ENCODE measurements at places on chromosomes 3 and 15.

DNA sequence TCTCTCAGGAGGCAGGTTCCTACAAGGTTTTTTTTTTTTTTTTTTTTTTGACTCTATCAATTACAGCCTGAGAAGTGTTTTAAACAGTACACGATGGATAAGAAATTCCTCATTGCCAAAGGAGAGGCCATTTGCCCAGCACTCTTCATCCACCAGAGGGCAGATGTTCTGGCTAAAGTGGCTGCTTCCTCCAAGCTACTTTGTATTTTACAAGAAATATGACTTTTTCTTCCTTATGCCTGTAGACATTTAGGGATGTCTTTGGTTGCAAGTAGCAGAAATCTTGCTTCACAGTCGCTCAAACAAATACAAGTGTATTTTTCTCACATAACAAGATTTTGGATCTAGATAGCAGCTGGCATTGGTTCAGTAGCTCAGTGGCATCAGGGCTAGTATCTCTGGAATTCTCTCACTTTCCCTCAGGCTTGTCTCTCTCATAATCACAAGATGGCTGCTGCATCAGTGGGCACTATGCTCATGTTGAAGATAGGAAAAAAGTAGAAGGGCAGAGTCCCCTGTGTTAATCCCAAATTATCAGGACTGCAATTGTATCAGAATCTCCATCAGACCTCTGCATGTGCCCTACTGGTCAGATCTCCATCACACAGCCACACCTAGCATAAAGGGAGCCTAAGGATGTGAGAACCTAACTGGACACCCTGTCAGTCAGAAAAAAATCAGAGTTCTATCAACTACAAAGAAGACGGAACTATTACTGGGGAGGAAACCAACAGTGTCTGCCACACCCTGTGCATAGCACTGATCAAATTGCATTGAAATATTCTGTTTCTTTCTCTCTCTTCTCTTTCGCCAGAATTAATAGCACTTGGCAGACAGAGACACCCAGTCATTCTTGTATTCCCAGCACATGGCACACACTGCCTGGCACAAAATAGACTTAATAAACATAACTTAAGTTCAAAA is 138.9 kb upstream of the COL8A1 start:
- DNase-seq = no peak

DNA sequence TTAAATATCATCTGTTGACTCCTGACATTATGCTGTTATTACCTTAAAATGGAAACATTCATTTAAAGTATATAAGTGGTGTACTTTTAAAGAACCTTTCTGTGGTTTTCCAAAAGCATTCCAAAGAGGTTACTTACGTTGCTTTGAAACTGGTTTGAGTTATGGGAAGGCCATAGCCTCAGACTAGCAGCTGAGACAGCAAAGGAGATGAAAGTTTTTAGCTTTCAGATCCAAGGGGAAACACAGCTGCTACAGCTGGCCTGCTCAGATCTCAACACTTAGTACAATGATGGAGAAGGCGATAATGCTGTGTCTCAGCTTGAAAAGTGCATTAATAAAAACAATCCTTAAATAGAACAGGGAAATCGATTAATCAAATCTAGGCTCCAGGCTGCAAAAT is 921.1 kb downstream of the ROBO1 start:
- DNase-seq = no peak

- no peak for DNase-seq
Observed at GRCh38 chr3:190644035-190644434, 130.2 kb downstream of the IL1RAP start.

DNA sequence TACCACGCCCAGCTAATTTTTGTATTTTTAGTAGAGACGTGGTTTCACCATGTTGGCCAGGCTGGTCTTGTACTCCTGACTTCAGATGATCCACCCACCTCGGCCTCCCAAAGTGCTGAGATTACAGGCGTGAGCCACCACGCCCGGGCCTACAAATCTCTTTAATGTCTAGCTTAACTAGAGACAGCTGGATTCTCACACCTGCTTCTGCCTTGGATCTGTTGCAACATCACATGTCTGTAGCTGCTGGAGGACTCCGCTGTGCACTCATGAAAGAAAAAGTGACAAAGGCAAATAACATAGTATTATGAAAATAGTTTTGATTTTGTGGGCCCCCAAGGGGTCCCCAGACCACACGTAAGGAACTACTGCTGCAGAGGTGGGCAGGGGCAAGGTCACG is 85.9 kb downstream of the NCEH1 start:
- no peak for DNase-seq

DNA sequence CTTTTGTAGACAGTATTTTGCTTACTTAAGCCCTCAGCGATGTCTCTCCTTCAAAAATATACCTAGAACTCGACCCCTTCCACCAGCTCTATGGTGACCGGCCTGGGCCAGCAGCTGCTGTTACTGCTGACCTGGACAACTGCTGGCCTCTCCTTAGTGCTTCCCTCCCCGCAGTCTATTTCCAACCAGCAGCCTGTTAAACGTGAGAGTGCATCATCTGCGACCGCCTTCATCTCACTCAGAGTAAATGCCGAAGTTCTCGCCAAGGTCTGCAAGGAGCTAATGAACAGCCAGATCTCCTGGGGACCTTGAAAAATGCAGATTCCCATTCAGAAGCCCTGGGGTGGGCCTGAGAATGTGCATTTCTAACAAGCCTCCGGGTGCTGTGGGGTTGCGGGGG is 86.7 kb downstream of the RPLP1 start:
- DNase-seq = no peak

DNA sequence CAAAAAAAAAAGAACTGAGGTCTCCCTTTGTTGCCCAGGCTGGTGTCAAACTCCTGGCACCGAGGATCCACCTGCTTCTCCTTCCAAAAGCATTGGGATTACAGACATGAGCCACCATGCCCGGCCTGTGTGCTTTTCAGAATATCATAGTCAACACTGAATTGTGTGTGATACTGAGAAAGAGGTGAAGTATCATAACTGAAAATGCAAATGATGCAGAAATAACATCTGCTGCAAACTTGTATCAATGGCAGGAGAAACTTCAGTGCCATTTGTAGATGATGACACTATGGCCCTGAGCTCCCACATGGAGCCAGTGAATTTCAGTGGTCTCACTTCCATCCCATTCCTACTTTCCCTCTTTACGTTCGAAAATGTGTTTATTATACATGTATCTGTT is 21.9 kb downstream of the IL12A start:
- no peak for DNase-seq

- no peak for DNase-seq
Observed at GRCh38 chr3:11379824-11380701, 107.9 kb downstream of the ATG7 start.

GRCh38 chr3:126025862-126026261 is 56.9 kb downstream of the ROPN1B start:
- no peak for DNase-seq

GRCh38 chr15:48297668-48298067 is 33.6 kb upstream of the DUT start:
- no peak for DNase-seq

DNA sequence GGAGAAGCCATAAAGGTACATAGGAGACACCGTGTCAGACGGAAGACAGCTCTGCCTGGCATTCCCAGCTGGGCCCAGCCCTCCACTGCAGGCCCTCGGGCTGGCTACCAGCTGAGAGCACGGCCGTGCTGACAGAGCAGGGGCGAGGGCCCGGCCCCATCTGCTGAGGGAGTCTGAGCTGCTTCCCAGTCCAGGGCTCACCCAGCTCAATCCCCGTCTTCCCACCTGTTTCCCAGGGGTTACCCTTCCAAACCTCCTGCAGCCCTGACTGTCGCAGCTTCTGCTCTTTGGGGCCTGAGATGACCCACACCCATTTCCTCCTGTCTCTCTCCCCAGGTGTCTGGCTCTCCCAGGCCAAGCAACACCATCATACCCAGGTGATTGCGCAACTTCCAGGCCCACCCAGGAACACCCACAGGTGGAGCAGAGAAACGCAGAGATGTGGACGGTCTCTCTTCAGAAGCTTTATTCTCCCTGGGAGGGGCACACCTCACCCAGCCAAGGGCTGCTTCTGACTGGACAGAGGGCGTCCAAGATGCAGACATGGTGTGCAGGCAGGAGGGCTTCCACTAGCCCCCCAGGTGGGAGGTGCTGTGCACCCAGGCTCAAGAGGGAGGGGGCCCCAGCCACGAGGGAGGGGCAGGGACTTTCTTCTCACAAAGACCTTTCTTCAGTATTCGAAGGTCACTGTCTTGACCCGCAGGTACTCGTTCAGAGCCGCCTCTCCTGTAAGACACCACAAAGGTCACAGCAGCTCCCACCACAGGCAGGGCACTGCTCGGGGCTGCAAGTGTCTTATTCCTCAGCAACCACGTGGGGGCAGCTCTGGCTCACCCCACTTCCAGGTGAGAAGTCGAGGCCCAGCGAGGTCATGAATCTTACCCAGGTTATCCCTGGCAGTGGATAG is 19.4 kb upstream of the SLC41A3 start:
- no peak for DNase-seq

DNA sequence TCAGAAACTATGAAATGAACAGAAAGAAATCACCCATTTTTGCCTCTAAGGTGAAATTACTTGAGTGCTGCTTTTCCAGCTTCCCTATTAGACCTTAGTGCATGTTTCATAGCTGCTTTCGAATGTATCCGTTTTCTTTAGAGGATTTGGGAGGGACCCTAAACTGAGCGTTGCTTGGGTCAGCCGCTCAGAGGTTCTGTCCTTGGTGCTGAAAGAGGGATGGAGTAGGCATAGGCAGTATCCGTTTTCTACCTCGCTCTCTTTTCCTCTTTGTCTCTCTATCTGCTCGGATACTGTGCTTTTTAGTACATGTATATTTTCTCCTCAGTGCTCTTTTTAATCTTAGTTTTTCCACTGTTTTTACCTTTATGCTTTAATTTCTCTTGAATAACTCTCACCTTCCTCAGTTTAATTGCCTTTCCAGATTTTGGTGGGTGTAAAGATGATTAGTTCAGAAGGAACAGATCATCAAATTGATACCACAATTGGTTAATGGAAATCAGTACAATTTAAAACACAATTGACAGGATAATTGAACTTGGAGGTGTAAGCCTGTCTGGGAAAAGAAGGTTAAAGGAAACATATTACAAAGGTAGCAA is at the start of gene DRD3:
TSS of gene DRD3 (minus strand) at position 283 of the 599 bp plus-strand sequence. CDS start 7,060 bp downstream, outside the sequence.
- DNase-seq = no peak

DNA sequence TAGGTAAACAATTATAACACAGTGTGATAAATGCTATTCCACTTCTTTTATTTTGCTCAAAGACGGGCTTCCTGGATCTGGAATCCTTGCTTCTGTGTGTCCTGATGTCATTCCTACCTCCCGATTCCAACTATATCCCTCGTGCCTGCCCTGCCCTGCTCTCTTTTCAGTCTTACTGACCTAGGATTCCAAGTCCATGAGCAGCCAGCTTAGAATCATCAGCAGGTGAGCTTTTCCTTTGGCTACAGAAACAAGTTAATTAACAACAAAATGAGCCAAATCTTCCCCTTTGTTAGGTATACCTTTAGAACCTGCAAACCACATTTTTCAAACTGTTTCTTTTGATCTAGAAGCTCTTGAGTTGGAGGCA is 21.9 kb upstream of the KPNA1 start:
- no peak for DNase-seq

DNA sequence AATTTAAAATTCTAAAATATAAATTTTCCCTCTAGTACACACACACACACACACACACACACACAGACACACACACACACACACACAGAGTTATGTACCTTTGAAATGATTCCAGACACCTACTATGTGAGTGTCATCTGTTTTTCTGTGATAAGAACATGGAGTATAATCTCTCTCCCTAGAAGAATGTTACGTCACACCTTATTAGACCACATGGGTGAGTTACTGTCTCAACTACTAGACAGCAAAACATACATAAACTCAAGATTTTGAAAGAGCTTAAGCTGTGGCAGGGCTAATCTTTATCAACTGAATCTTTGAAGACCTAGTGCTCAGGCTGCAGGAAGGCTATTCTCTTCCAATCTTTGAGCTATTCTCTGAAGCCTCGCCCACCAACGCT is 385.9 kb upstream of the BCHE start:
- DNase-seq = no peak

GRCh38 chr3:183526838-183527427 is 28.6 kb downstream of the KLHL6 start:
- DNase-seq = no peak

DNA sequence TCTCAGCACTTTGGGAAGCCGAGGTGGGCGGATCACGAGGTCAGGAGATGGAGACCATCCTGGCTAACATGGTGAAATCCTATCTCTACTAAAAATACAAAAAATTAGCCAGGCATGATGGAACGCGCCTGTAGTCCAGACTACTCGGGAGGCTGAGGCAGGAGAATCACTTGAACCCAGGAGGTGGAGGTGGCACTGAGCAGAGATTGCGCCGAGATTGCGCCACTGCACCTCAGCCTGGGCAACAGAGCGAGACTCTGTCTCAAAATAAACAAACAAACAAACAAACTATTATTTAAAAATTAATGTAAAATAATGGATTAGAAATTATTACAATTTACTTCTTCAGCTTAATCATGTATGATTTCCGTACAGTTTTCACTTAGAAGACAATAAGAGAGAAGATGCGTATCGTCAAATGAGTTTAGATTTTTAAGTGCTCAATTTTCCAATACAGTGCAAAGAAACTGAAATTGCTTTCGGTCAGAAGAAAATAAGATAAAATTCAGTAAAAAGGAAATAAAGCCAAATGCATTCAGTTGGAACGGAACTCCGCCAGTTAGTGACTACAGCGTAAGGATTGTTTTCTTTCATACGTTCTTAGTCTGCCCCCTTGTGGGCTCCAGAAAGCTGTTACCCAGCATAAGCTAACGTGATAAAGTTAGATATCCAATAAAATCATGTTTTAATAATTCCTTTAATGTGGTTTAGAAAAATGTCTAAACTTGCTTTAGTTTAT is 24.8 kb downstream of the AADAC start:
- DNase-seq = peak; percentile 9

DNA sequence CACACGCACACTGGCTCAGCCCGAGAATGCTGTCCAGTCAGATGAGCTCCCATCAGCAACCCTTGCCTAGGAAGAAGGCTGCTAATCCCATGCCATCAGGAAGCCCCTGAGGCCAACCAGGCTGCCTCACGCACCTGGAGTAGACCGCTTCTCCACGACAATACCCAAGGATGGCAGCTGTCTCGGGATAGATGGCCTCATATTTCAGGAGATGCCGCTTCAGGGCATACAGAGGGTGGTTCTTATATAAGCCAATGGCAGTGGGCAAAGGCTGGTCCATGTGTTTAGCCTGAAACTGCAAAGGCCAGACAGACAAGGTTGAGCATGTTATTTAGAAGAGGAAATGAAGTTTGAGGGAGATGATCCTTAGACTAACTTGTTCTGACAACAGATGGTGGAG is 22.2 kb downstream of the XPC start:
- DNase-seq = no peak

DNA sequence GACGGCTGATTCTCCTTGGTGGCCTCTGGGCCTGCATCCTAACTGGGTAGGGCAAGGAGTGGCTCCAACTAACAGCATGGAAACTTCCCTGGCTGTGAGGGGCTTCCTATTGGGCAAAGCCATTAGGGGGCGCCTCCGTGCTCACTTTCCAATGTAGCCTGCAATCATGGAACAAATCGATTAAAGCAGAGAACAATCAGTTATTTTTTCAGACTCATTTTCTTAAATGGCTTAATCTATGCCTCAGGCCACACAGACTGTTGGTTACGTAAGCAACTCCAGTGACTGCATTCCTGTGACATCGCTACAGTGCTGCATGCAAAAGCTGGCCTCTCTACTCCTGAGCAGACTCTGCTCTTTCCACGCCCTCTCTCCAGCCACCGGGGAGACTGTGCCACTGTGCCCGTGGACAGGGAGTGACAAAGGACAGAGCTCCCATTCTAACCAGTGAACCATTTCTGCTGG is 278.9 kb downstream of the KLF13 start:
- DNase-seq = no peak
